ENCODE measurements at places on chromosomes 6 and 20.

- no peak for DNase-seq
Measured at GRCh38 chr20:40293740-40294139, 395.3 kb downstream of the MAFB start.

- DNase-seq = no peak
Measured at GRCh38 chr6:150514806-150515380, 84.8 kb upstream of the PLEKHG1 start.

- DNase-seq = no peak
Measured at GRCh38 chr6:65566117-65566516, 140.9 kb downstream of the EYS start.

DNA sequence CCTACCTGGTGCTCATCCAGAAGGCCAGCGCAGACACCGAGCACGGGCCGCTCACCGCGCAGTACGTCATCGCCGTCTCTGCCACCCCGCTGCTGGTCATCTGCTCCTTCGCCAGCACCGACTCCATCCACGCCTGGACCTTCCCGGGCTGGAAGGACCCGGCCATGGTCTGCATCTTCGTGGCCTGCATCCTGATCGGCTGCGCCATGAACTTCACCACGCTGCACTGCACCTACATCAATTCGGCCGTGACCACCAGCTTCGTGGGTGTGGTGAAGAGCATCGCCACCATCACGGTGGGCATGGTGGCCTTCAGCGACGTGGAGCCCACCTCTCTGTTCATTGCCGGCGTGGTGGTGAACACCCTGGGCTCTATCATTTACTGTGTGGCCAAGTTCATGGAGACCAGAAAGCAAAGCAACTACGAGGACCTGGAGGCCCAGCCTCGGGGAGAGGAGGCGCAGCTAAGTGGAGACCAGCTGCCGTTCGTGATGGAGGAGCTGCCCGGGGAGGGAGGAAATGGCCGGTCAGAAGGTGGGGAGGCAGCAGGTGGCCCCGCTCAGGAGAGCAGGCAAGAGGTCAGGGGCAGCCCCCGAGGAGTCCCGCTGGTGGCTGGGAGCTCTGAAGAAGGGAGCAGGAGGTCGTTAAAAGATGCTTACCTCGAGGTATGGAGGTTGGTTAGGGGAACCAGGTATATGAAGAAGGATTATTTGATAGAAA, 2.0 kb downstream of the SLC35D3 start:
- no peak for DNase-seq

GRCh38 chr20:61997372-61997771, 68.3 kb downstream of the TAF4 start:
- no peak for DNase-seq

Measured in stimulated activated CD4-positive, alpha-beta T cell treated with anti-CD3 and anti-CD28 coated beads, Interleukin-1b, Interleukin-23, amount 100 ng/mL, for 1 hour (primary cell).